SW 1271 (cell line): ENCODE measurements at places on chromosomes 6 and 20.

- DNase-seq, result no peak
These were observed 30.2 kb downstream of the TRAM2 start for GRCh38 chr6:52546678-52547077.

DNA sequence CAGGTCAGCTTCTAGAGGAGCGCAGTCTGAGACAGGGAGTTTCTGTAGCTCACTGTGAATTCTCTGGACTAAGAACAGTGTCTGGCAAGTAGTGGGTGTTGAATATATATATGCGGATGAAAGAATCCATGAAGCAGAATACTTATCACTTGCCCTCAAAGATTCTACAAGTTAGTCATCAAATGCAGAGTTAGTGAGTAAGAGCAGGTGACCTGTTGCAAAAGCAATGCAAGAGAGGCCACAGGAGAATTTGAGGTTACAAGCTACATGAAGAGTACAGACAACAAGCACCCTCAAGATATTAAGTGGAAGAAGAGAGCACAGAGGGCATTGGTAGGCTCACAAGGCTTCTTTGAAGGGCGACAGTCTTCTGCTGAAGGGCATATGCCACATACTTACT is 103.4 kb upstream of the BTBD3 start:
- DNase-seq, result no peak

DNA sequence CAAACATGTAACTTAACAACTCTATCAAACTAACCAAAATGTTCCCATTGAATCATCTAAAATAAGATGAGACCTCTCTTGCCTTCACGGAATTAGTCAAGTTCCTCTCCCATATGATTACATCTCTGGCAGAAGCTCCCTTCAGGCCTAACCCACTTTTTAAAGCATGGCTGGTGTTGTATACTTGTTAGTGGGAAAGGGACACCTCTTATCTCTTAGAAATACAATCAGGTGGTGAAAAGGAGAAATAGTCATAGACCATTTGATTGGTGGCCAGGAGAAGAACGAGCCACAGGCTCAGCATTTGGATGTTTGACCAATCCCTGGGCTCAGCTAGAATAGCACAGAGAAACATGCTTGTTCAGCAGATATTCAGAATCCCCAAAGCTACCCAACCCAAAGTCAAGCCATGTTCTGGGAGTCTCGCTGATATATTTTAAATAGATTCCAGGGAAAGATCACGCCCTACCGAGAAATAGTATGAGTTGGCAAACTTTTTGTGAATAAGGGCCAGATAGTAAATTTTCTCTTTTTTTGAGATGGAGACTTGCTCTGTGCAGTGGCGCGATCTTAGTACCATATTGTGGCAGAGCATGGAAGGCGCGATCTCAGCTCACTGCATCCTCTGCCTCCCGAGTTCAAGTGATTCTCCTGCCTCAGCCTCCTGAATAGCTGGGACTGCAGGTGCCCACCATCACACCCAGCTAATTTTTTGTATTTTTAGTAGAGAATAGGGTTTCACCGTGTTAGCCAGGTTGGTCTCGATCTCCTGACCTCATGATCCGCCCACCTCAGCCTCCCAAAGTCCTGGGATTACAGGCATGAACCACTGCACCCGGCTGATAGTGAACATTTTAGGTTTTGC is 126.3 kb upstream of the MYLIP start:
- no peak for DNase-seq

- DNase-seq, result no peak
These were observed 62.4 kb downstream of the APCDD1L start for GRCh38 chr20:58452667-58453255.

GRCh38 chr6:108497883-108498282 is 62.8 kb upstream of the FOXO3 start:
- no peak for DNase-seq

GRCh38 chr20:17889226-17889625 is 79.4 kb downstream of the SNX5 start:
- DNase-seq, result peak; percentile 35

DNA sequence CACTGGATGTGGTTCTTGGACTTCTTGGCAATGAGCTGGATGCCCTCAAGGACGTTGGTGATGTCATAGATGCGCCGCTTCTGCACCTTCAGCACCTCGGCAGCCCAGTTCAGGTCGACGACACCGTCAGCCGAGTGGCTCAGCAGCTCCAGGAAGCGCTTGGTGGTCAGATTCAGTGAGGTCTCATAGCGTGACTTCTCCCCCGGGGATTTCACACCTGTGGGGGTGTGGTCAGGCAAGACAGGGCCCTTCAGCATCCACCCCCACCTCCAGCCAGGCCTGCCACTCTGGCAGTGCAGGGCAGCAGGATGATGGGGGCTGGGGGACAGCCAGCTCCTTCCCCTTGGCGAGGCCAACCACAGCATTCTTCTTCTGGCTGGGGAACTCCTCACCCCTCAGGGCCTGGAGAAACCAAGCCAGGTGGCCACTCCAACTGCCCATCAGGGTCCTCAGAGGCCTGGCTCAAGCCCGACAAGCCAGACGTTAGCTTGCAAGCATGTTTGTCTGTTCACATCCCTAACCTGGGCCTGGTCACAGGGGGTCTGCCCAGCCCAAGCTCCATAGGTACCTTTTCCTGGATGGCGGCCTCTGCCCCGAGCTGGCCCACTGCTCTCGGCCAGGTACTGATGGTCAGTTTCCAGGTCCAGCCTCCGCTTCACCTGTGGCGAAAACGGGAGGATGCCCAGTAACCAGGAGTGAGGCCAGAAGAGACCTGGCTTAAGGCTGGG is 5.7 kb upstream of the NECAB3 start:
- no peak for DNase-seq

- DNase-seq, result no peak
These were observed 49.8 kb downstream of the HNF4A start for GRCh38 chr20:44405257-44405656.

DNA sequence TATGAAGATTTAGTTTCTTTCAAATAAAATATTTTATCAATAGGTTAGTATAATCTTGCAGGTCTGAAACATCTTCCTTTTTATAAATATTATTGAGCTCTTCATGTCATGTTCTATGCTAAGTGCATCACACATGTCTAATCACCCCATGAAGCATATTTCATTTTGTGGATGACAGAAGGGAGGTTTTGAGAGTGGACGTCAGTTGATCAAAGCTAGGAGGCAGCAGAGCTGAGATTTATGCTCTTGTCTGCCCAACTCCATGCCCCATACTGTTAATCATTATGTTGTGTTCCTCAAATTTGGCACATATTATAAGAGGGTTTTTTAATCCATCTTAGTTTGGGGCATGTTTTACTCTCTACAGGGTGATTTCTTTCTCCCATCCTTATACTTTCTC is 22.7 kb downstream of the DSE start:
- DNase-seq, result no peak

DNA sequence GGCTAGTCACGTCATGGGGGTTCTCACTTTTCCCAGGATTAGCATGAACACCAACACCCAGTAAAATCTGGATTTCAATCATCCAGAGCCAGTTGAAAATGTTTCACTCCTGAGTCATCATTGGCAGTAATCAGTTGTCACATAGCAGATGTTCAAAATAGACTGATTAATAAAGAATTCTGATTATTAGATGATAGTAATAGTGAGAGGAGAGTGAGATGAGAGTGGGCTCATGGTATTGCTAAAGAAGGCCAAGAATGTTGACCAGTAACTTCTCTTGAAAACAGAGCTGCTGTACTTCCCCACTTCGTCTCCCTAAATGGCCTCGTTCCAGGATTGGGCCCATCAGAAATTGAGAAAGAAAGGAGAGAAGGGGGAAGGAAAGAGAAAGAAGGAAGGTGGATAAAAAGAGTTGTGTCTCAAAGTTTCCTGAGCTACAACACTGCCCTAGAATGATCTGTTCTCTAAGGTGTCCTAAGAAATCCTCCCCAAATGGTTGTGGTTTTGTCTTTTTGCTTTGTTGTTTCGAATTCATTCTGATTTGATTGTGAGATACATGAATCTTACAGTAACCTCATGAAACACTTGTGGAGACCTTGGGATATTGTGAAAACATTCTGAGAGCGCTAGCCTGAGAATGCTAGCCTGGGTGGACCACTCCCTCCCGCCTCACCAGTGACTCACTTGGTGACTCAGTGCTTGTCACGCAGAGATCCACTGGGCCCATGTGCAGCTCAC is 502.2 kb upstream of the JARID2 start:
- peak; percentile 98 for DNase-seq

GRCh38 chr6:145312481-145312880 is 422.8 kb downstream of the EPM2A start:
- DNase-seq, result no peak

- DNase-seq, result no peak
These were observed 2.5 kb upstream of the FOXQ1 start for GRCh38 chr6:1309366-1309765.

GRCh38 chr6:136655239-136656014 is 105.2 kb upstream of the MAP7 start:
- no peak for DNase-seq

DNA sequence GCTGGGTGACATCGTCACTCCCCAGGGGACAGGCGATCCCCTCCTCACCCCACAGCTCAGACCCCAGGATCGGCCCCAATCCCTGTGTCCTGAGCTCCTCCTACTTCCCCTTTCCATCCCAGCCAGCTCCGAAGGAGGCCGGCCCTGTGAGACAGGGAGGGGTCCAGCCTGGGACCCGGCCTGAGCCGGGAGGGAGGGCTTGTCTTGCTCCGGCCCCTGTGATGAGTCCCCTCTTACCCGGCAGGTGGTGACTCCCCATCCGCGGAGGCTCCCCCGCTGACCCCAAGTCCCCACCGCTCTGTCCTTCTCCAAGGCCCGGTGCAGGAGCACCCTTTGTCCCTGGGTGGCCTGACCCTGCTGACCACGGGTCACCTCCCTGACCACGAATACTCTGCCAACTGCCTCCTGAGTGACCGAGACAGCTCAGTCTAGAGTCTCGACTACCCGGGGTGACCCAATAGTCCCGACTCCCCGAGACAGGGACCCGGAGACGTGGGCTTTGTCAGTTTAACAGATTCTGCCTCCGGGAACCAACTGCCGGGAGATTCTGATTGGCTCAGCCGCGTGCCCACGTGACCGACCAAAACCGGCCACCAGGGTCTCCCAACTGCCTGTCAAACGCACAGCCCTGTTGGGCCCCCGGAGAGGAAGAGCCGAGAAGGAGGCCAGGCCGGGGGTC is 187.4 kb upstream of the PROKR2 start:
- DNase-seq, result no peak

DNA sequence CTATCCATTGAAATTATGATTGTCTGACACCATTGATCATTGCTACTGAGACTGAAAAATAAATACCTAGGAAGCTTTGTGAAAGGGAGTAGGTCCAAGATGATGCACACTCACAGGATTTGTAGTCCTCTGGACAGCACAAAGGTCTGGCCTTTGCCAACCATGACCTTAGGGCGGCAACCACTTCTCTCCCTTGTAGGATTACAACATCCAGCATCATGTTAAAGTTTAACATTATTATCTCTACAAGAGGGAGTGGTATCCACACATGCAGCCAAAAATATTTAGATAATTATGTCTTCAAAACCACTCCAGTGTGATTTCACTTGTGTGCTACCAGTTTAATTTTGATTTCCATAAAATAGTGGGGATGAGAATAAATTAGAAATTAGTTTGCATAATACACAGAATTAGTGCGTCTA is 51.1 kb upstream of the NHSL1 start:
- DNase-seq, result no peak

GRCh38 chr20:17990278-17990972 is 21.6 kb downstream of the MGME1 start:
- DNase-seq, result no peak

- no peak for DNase-seq
These were observed at the start of gene CDC40 for GRCh38 chr6:110180228-110181008. Gene CDC40 (plus strand): TSS chr6:110180427. CDS start chr6:110180445, 18 bp downstream.

DNA sequence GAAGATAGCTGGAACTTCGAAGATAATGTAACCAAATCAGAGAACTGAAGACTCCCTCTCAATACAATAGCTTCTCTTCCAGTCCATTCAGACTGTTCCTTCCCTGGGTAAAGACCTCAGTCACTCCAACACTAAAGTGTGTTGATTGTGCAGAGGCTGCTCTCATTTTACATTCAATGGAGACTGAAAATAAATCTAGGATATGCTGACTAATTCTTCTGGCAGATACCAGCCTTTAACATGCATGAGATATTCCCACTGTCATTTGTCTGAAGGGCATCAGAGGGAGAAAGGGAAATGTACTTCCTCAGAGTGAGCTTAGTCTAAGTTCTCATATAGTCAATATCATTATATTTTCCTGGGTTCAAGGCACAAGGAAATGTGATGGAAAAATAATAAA is 166.4 kb upstream of the IRAK1BP1 start:
- no peak for DNase-seq

GRCh38 chr6:46357591-46357990 is 133.7 kb downstream of the RCAN2 start:
- no peak for DNase-seq

DNA sequence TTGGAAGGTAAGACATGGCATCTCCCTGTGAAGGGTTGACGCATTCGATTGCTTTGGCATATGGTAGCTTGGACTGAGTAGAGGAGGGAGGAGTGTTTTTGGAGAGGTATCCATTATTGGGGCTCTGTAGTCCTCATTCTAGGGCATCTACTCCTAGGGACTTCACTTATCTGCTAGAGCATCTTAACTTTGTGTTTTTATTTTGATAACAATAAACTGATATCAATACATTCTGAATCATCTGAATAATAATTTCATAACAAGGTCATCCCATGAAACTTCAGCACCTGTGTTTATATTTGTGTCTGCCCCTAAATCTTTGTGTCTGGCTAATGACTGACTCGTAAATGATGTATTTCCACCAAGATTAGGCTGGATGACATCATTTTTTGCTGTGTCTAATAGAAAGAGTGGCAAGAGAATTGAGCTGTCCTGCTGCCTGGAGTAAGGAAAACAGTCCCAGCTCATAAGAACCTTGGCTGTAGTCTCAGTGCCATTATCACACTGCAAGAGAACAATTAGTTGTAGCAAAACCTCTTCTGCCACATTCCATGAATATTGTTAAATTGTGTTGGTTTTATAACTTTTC is 288.5 kb downstream of the PRL start:
- DNase-seq, result no peak

DNA sequence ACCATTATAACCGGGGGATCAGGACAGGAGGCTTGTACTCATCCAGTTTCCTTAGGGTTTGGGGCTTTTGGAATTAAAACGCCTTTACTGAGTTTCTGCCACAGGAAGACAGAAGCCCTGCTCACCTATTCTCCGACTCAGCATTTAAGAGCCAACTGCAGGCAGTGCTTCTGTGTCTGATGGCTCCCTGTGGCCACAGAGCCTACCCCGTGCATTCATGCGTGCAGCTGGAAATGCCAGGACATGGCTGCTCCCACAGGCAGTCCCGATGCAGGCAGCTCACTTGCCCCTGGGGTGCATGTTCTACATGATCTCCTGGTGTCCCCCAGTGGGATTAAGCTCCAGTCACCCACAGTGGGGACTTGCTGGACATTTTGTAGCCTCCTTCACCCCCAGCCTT is 22.2 kb downstream of the ZNF831 start:
- no peak for DNase-seq
